Stimulated activated CD8-positive, alpha-beta memory T cell treated with anti-CD3 and anti-CD28 coated beads, Interleukin-2, amount 100 ng/mL, for 1 hour (primary cell): ENCODE measurements at places on chromosomes 2 and 18.

GRCh38 chr2:227450311-227450841, 21.6 kb upstream of the AGFG1 start:
- DNase-seq = no peak

GRCh38 chr2:167335541-167335992, 447.3 kb downstream of the XIRP2 start:
- DNase-seq = no peak

DNA sequence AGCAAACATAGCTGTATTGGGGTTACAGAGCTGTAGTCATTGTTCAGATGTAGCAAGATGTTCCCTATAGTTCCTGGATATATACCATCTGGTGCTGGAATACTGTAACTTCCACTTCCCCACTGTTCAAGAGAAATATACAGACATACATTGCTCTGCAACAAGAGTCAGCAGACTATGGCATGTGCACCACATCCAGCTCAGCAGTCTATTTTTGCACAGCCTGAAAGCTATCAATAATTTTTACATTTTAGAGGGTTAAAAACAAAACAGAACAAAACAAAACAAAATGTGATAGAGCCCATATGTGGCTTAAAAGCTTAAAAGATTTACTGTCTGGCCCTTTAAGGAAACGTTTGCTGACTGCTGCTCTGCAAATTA, 31.8 kb upstream of the VIT start:
- DNase-seq = no peak

GRCh38 chr2:26735883-26736588, 28.0 kb upstream of the SLC35F6 start:
- DNase-seq = no peak

- DNase-seq = no peak
Observed at GRCh38 chr2:158688721-158689120, 106.4 kb upstream of the DAPL1 start.

DNA sequence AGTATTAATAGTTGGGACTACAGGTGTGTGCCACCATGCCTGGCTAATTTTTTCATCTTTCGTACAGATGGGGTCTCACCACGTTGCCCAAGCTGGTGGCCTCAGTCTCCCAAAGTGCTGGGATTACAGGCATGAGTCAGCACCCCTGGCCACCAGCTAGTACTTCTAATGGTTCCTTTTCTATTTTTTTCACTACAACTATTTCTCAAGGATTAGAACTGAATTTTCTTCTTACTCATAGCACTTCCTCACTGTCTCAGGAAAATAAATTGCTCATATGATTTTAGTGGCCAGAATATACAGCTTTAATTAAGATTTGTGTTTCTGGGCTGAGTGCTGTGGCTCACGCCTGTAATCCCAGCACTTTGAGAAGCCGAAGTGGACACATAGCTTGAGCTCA, 43.2 kb upstream of the SOS1 start:
- DNase-seq = no peak

GRCh38 chr2:216671791-216672343, 23.5 kb downstream of the IGFBP5 start:
- DNase-seq = no peak

DNA sequence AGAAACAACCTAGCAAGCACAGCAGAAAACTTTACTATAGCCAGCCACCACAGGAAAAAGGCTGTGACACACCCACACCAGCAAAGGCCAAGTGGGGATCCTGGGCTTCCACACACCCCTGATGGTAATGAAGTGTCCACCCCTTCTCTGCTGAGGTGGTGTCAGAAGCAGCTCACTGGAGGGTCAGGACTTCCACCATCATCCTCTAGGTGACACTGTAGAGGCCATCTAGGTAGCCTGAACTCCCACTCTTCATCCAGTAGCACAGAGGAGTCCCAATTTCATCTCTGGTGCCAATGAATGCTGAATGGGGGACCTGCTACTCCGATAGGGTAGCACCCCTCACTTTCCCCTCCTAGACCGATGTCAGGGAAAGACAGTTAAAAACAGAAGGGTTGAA, 1544.4 kb downstream of the LRP1B start:
- no peak for DNase-seq

DNA sequence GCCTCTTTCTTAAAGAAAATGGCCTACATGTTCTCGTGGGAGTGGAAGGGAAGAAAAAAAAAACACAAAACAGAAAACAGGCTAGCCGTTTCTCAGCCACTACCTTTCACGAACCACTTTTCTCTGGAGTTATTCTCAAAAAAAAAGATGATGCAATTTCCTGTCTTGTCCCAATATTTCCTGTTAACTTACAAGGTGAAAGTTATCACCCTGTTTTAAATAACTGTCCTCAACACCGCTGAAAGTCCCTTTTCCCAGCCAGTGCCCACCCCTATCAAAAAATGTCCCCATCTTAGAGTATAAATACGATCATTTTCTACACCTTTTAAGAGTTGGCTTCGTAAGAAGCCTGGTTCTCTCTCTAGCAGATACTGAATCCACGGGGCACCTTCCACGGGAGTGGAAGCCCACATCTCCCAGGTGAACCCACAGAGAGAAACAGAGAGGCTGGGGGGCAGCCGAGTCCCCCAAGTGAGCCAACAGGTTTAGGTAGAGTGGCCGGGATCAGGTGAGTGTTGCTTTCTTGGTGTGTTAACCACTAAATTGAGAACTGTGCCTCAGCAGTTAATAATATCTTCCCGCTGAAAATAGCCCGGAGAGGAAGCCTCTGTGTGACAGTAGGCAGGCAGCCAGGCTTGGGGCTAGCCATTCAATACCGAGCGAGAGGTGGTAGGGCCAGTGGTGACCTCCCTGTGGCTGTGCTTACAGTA, 15.9 kb downstream of the SMAD7 start:
- DNase-seq = no peak

DNA sequence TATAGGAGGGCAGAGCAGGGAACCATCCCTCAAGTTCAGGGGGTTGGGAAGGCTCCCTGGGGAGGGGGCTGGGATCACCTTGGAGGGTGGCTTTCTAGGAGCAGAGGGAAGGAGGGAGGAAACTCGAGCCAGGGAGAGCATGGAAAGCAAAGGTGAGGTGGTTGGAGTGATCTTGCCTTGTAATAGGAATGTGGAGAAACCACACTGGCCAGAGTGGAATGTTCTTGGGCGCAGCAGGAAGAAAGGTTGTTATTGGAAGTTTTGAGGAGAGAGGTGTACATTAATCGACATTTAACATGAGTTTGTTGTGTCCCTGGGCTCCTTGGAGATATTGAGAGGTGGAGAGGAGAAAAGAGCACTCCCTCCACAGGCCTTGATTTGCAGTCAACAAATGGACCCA, 272.2 kb downstream of the PRKCE start:
- DNase-seq = no peak

DNA sequence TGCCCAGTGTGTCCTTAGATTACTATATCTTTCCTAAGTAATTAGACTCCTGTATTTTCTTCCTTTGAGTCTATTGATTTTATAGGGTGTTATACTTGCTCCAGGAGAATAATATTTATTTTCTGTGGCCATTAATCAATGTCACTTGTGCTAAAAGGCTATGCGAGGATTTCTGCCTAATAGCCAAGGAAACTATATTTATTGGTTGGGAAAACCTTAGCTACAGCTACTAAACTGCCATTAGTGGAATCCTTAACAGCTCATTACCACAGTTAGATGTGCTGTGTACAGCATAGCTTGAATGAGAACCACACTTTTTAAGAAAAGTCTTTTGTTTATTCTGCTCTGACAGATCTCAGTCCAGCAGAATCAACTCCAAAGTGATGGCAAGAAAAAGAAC, 537.3 kb downstream of the ERBB4 start:
- DNase-seq = no peak

DNA sequence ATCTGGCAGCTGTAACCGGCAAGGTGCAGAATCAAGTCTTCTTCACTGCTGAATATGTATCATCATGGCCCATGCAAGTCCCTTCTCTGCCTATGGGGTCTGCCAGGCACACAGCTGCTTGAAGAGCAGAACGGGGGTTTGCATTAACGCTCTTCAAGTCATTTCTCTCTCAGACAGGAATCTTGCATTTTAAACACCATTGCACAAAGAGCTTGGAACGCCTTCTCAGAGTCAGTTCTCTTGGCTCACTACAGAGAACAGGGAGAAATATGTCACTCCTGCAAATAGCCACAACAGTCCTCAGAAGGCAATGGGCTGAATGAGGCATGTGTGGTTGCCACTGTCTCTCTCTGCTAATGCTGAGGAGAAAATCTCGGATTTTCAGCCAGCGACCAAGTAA, 2173.5 kb upstream of the PIK3C3 start:
- no peak for DNase-seq

DNA sequence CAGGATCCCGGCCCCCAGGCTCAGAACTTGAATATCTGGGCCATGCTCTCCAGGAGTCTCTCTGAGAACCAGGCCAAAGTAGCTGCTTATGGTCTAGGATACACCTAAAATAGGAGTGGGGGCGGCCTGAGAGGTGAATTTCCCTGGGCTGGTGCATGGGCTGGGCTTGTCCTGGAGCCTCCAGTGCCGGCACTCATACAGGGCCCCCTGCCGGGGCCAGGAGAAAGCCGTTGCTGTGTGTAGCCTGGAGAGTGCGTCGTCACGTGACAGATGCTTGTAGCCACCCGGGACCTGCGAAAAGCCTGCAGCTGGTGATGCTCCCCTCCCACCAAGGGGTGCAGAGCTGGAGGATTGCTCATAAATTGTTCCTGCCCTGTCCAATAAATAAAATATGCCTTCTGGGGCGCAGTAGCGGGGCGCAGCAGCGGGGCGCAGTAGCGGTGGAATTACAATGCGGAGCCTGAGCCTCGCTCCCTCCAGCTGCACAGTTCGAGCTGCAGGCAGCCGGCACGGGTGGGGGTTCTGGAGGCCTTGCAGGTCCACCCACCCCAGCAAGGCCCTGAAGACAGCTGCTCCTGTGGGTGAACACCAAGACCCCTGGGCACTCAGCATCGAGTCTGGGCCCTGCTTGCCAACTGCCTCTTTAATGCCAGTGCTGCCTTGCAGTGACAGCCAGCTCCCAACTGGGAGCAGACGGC, 289.9 kb downstream of the NDUFA10 start:
- no peak for DNase-seq

GRCh38 chr2:236876642-236877041, 209.0 kb upstream of the COPS8 start:
- no peak for DNase-seq

DNA sequence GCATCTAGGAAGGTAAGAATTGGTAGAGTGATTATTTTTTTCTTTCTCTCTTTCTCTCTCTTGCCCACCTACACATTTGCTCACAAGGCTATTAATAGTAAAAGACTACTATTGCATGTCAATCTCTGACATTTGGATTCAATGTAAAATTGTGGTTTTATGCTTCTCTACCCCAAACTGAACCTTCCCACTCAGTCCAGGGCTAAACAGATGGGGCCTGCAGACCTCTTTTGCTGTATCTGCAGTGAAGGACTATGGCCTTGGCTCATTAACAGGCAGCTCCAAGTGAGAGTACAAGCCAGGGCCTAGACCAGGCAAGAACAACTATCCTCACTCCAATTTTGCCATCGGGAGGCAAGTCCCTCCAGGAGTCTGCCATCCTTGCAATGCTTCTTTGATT, 68.3 kb upstream of the ARL4C start:
- DNase-seq = no peak

- no peak for DNase-seq
Observed at GRCh38 chr2:8328217-8328616, 353.6 kb upstream of the ID2 start.

DNA sequence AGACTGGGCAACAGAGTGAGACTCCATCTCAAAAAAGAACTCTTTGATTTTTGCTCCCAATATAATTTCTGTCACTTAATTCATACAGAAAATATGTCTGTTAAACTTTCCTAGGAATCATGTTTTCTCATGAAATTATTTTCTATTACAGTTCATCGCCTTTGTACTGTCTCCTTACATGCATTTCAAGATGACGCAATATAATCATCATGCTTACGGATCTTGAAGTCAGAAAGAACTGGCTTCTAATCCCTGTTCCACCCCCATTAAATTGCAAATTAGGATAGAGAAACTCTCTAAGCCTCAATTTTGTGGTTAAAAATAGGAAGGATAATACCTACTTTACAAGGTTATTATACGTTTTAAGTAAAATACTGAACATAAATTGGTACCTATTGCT, 467.6 kb upstream of the SMIM21 start:
- no peak for DNase-seq

GRCh38 chr2:86025229-86025820, 80.4 kb downstream of the POLR1A start:
- no peak for DNase-seq

GRCh38 chr2:127392828-127393578, 5.2 kb upstream of the MAP3K2 start:
- no peak for DNase-seq

GRCh38 chr18:62384068-62384467, 59.0 kb downstream of the TNFRSF11A start:
- DNase-seq = no peak

DNA sequence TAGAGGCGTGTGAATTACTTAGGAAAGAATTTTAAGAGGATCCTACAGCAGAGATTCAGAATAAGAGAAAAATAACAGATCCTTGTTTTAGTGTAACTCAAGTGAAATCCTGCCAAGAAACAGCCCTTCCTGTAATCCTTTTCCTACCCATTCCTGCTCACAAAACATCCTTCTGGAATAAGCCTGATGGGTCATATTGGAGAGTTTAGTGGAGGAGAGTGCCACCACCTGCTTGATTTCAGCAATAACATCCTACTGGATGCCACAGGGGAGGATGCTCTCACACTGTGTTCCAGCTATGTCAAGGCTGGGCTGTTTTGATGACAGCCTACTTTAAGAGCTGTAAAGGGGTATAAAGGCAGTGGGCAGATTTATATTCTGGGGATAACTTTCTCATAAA, 54.8 kb upstream of the CCDC178 start:
- no peak for DNase-seq

DNA sequence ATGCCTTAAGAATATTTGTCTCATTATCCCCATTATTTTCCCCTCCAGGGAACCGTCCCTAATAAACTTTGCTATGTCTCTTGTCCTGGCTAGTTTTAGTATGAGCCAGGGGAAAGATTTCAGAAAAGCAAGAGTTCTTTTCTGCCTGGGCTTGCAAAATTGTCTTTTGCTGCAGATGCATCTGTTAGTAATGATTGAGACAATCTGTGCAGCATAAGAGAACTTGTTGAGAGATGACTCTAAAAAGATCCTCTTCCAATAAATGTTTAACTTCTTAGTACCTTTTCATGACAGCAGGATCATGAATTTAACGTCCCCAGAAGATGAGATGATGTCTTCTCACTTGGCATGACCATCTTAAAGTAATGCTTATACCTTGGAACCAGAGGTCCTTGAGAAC, 172.5 kb upstream of the CREB1 start:
- DNase-seq = no peak
